ENCODE measurements at places on chromosomes 3 and 15. TPM values are rescaled to one million over a fixed set of nuclear protein-coding genes. Genes with fewer than 3 reads are reported as not detected.

The TRMT10C gene
- total RNA-seq: 21.2 TPM

The LEO1 gene
- total RNA-seq: 10.0 TPM

The RYR3 gene
- total RNA-seq: 0.48 TPM

The SLC9C1 gene
- not detected for total RNA-seq

The CCR2 gene
- 3.3 TPM for total RNA-seq

The IMP3 gene
- total RNA-seq: 67.5 TPM

The BNC1 gene
- 0.42 TPM for total RNA-seq

The COL6A6 gene
- 0.96 TPM for total RNA-seq

The STRIT1 gene
- total RNA-seq: not detected

The TMF1 gene
- total RNA-seq: 32.9 TPM

The PFKFB4 gene
- 4.6 TPM for total RNA-seq

The SHF gene
- 3.8 TPM for total RNA-seq

The B3GALNT1 gene
- total RNA-seq: 5.9 TPM

The C3orf22 gene
- not detected for total RNA-seq

The IQSEC1 gene
- total RNA-seq: 70.1 TPM

The CRABP1 gene
- not detected for total RNA-seq

The SNTN gene
- total RNA-seq: not detected

The NOX5 gene
- total RNA-seq: 0.19 TPM

The MYZAP gene
- total RNA-seq: 65.5 TPM

The CEMIP gene
- total RNA-seq: 5.9 TPM

Data from mesenteric fat pad (tissue), 1 donor.